ENCODE measurements at places on chromosomes 3 and 15. TPM values are rescaled to one million over a fixed set of nuclear protein-coding genes. Genes with fewer than 3 reads are reported as not detected.

Gene APEH
- 105 TPM for total RNA-seq

Gene CCDC80
- 1,947 TPM for total RNA-seq

Gene CACNA2D3
- total RNA-seq, result 0.46 TPM

Gene ACKR2
- 0.19 TPM for total RNA-seq

Gene TP63
- 0.16 TPM for total RNA-seq

Gene HIGD2B
- not detected for total RNA-seq

Gene GCSAM
- total RNA-seq, result not detected
